ENCODE measurements at places on chromosomes 3 and 15.

- DNase-seq, result no peak
Measured at GRCh38 chr3:129514563-129514962, 13.9 kb upstream of the RHO start.

- DNase-seq, result no peak
Measured at GRCh38 chr3:166405896-166406295, 568.7 kb upstream of the BCHE start.

DNA sequence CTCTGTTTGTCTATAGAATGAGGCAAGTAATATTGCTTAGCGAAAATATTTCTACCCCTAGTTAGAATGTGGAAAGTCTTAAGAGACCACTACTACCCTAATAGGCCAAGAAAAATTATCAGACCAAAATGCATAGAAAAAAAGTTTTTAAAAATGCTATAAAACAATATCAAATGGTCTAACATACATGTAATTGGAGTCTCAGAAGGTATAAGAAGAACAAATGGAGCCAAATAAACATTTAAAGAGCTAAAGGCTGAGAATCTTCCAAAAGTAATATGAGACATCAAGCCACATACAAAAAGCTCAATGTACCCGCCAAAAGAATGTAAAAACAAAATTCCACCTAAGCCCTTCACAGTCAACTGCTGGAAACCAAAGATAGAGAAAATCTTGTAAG, 133.5 kb upstream of the GADL1 start:
- DNase-seq, result no peak

GRCh38 chr3:25572336-25572735, 92.4 kb downstream of the TOP2B start:
- no peak for DNase-seq

Measured in fibroblast of pulmonary artery (primary cell).